ENCODE measurements at places on chromosomes 11 and 22.
A peak's percentile ranks its signal among the peaks of the same experiment; 100 is the strongest.

GRCh38 chr11:122749005-122749687, 89.2 kb upstream of the CRTAM start:
- no peak for DNase-seq

DNA sequence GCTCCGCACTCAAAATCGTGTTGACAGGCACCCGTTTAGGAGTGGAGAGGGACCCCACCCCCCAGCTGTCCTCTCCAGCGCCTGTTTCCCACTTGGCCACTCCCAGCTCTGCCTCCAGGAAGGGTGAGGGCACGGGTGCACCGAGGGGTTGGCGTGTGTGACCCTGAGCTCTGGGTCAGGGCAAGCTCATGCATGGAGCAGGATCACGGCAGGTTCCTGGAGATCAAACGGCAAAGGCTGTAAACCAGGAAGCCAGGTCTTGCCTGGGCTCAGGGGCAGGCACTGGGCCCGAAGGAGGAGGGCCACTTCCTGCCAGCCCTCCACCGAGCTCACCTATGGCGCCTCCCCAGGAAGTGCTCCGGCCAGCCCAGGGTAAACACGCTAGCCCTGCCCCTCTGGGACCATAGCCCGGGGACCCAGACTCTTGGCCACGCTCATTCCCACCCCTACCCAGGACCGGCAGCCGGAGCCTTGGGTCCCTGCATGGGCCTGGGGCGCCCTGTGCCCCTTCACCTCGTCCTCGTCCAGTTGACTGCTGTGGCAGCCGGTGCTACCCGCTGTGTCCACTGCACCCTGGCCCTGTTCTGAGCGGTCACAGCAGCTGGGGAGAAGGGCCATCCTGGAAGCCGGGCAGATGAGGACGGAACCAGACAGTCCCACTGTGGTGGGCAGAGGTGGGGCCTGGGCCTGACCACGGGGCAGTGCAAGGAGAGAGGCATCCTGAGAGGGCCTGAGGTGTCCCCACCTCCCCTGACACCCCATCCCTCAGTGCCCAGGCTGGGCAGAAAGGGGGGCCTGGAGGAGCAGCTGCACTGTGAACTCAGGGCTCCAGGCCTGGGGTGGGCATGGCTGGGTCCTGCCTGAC, 1.0 kb upstream of the EPS8L2 start:
- no peak for DNase-seq

DNA sequence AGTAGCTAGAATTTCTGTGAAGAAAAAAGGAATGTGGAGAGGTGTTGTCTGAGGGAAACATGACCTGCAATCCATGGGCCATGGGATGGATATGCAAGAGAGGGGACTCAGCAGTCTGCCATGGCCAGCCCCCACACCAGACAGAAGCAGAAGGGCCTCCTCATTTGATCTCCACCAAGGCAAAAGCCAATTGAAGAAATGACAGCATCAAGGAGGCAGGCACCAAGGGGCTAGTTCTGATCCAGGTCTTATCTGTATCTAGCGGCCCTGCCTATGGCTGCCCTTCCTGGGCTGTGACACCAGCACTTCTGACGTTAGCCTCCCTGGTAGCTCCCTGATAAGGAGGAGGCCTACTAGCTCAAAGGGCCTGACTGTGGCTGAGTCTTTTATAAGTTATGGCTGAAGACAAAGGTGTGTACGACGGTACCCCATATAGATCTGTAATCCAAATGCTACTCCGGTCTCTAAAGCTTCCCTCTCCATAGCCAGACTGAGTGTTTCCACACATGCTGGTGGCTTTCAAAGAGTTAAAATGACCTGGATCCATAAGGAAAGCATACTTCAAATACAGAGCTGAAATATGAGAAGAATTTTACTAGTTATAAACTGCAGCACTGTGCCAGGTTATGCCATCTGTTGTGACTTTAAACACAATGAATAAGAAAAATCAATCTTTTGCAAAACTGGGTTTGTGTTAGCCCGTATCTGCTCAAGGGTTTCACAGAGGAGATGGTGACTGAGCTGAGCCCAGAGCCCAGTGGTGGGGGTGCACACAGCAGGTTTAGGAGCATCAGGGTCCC, 34.4 kb downstream of the HIRA start:
- no peak for DNase-seq

DNA sequence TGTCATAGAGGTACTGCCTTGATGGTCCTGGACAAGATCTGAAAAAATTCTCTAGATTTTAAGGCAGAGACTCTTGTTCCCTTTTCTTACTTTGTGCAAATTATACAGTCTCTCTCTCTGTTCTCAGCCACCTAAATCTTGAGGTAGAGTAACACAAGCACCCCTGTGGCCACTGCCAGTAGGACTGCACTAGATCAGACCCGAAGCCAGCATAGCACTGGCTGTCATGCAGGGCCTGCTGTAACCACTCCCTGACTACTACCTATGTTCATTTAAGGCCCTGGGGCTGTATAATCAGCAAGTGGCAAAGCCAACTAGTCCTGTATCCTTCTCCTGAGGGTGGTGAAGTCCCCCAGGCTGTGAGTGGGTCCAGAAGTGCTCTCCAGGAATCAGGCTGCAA, 11.8 kb upstream of the SLC22A24 start:
- no peak for DNase-seq

GRCh38 chr11:34643846-34644245, 23.0 kb downstream of the EHF start:
- DNase-seq: no peak

GRCh38 chr11:64384028-64384737, 25.2 kb downstream of the RPS6KA4 start:
- no peak for DNase-seq

- DNase-seq: no peak
These were observed 16.8 kb downstream of the LUZP2 start for GRCh38 chr11:24513479-24514218.

DNA sequence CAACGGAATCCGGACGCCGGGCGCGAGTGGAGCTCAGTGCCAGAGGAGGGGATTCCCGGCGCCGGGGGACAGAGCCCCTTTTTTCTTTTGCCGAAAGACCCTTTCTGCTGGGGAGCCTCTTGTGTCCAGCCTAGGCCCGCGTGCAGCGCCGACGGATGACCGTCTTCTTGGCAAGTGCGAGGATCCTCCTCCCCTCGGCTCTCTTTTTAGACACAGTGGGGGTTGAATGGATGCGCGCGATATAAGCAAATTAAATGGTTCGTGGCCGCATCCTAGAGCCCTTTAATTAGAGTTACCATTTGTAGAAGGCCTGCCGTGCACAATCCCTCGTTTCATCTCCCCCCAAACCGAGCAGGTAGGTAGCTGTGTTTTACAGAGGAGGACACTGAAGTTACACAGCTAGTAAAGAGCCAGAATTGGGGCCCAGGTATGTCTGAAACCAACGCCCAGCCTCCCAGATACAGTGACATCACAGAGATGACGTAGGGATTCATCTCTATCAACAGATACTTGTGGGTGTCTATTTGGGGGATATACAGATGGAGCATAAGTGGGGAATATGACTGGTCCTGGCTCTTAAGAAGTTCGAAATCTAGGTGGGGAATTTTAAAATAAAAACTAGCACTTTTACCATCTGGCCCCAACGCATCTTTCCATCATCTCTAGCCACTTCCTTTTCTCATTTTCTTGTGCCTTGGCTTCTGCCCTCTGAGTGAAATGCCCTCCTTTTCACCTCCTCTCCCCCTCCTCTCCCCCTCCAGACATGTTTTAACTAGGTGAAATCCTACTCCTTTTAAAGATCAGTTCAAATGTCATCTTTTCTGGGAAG, 875 bp downstream of the TCP11L1 start:
- no peak for DNase-seq

GRCh38 chr11:89529626-89530380, 38.6 kb upstream of the NOX4 start:
- DNase-seq: no peak

DNA sequence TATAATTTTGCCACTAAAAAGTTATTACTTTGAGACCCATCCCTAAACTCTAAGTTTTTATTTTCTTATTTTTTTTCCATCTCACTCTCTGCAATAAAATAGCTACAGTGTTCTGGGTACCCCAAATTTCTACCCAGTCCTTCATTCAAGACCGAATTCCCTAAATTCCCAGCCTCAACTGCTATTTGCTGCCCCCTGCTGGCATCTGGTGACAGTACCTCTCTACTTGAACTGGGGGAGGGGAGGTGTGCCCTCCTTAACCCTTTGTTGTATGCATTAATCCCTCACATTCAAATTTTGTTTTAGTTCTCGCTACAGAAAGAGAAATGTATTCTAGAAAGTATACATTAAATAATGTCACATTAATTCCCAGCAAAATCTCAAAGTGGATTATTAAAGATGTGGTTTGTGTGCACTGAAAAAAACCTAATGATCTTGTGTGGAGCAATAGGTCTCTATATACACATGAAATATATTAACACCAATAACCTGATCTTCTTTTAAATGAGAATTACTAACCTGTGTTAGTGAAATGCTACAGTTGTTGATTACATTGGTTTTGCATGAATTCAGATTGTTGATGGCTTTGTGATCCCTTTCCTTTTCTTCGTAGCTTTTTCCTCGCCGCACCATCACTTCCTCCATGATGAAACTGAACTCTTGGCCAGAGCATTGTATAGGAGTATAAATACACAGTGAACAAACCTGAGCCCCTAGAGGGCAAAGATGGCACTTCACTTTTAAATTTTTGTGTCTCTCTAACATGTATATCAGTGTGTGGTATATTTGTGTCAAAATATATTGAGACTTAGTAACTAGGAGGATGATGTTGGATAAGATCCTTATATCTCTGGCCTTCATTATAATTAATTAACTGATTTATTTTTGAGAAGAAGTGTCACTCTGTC, 590.0 kb downstream of the METTL15 start:
- DNase-seq: peak; percentile 75

GRCh38 chr22:20591660-20592310, 84.4 kb downstream of the MED15 start:
- DNase-seq: no peak
